Hematopoietic multipotent progenitor cell treated with erythropoietin and hydrocortisone succinate and interleukin-3 and kit ligand, for 17 days (in vitro differentiated cells): ENCODE measurements at places on chromosomes 11 and 22.

- peak; percentile 96 for DNase-seq
These were observed at the start of gene CAPN1 for GRCh38 chr11:65181569-65182257. Gene CAPN1, plus strand, starts transcription at chr11:65181928. Its CDS starts 774 bp downstream, at chr11:65182702.

GRCh38 chr11:70354629-70355028 lies 43.7 kb upstream of the CTTN start:
- DNase-seq, result no peak

DNA sequence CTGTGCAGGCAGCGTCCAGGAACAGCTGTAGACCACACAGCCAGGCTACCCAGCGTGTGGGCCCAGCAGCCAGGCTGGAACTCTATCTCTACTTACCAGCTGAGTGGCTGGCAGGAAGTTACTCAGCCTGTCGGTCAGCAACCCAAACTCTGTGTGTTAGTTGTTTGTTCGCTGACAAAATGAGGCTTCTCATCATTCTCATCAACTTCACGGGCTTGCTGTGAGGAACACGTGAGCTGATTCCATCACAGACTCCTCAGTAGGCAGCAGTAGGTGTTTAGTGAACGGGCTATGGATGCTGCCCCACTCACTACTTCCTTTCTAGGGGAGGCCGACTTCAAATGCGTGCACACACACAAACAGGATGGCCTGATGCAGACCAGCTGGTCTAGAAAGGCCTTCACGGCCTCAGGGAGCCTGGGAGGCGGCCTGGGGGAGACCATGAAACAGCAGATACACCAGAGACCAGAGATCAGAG lies 830 bp upstream of the SPDYC start:
- peak; percentile 87 for DNase-seq

- DNase-seq, result no peak
These were observed 139.0 kb downstream of the ETS1 start for GRCh38 chr11:128448200-128448886.

DNA sequence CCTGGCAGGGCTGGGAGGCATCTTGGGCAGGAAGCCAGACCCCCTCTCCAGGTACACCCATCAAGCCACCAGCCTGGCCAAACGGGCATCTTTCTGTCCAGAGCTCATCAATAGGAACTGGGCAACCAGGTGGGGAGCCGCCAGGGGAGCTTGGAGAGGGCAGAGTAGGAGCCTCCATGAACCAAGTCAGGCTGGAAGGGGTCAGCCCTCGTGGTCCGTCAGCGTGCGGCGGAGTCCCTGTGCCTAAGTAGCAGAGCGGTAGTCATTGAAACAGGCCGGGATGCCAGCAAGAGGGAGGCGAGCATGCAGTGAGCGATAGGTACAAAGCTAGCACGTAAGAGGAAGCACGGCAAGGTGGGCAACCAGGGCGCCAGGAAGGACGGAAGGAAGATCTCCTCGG lies 1.7 kb downstream of the RTL6 start:
- no peak for DNase-seq

DNA sequence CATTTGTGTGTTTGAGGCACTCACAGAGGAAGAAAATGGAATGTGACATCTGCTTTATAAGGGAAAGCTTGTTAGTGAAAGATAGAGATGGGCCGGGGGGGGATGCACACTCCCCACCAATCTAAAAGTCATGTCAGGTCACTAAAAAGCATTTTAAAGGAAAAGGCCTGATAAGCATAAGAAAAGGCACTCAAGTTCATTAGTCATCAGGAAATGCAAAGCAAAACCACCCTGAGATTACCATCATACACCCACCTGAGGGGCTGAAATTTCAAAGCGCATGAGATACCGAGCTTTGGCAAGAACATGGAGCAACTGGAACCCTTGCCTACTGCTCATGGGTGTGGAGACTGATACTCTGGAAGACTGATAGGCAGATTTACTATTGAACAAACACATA lies 77.9 kb upstream of the ANO1 start:
- no peak for DNase-seq

DNA sequence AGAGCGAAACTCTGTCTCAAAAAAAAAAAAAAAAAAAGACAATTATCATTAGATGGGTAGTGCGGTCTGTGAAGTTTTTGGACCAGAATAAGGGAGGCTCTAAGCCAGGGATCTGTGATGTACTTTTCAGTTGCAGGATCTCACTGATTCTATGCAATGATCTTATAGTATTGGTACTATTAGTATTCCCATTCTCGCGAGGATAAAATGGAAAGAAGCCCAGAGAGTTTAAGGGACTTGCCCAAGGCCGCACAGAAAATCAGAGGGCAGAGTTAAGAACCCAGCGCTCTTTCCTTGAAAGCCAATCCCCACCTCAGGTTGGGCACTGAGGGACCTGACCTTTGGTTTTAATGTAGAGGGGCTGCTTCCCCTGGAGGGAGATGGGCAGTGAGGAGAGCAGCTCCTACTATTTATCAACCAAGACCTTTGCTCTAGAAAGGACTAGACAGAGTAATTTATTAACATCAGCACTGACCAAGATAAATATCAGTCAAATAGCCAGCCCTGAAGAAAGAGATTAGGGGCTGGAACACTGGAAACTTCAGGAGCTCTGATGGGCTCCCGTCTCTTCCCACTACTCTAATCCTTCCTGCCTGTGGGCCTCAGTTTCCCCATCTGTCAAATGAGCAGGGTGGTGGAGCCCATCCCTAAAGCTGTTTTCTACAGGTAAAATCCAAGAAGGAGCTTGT lies 6.0 kb downstream of the NIPSNAP1 start:
- no peak for DNase-seq

GRCh38 chr22:39496131-39496838 lies 5.8 kb upstream of the MIEF1 start:
- peak; percentile 74 for DNase-seq

DNA sequence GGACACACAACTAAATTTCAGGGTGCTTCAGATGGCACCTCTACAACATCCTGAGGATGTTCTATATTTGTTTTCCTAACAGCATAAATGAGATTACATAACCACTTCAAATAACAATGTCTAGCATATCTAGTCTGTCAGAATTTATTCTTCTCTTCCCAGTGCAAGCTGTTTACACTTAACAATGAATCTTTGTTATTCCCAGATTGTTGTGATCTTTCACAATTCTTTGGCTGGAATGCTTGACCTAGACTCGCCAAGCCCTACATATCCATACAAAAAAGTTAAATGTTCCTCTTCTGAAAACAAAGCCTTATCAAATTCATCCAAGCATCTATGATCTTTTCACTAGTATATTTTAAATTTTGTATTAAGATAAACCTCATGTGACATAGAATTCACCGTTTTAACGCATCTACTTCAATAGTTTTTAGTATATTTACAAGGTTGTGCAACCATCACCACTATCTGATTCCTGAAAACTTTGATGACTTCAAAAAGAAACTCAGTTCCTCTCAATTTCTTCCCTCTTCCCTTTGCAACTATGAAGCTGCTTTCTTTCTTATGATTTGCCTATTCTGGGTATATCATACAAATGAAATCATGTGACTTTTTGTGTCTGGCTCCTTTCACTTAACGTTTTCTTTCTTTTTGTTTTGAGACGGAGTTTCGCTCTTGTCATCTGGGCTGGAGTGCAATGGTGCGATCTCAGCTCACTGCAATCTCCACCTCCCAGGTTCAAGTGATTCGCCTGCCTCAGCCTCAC lies 61.7 kb upstream of the CHRNA10 start:
- no peak for DNase-seq

DNA sequence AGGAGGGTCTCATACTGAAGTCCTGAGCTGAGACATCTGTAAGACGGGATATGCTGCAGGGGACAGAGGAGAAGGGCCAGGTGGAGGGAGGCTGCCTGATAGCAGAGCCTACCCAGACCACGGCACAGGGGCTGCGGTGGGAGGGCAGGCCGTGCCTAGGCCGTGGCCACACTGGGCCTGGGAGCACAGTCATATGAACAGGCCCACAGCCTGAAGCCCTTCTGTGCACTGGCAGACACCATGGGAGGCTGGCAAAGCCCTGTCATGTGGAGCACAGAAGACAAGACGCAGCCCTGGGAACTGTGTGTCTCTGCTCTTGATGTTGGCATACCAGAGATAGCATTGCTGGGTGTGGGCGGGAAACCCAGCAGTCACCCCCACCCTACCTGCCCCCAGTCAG lies 3.3 kb downstream of the SPATA19 start:
- DNase-seq, result no peak

- no peak for DNase-seq
These were observed 22.4 kb downstream of the CPT1A start for GRCh38 chr11:68819362-68819761.

GRCh38 chr11:32116668-32117067 lies 25.8 kb downstream of the RCN1 start:
- no peak for DNase-seq

GRCh38 chr22:48182031-48182430 lies 1419.6 kb downstream of the TBC1D22A start:
- no peak for DNase-seq

DNA sequence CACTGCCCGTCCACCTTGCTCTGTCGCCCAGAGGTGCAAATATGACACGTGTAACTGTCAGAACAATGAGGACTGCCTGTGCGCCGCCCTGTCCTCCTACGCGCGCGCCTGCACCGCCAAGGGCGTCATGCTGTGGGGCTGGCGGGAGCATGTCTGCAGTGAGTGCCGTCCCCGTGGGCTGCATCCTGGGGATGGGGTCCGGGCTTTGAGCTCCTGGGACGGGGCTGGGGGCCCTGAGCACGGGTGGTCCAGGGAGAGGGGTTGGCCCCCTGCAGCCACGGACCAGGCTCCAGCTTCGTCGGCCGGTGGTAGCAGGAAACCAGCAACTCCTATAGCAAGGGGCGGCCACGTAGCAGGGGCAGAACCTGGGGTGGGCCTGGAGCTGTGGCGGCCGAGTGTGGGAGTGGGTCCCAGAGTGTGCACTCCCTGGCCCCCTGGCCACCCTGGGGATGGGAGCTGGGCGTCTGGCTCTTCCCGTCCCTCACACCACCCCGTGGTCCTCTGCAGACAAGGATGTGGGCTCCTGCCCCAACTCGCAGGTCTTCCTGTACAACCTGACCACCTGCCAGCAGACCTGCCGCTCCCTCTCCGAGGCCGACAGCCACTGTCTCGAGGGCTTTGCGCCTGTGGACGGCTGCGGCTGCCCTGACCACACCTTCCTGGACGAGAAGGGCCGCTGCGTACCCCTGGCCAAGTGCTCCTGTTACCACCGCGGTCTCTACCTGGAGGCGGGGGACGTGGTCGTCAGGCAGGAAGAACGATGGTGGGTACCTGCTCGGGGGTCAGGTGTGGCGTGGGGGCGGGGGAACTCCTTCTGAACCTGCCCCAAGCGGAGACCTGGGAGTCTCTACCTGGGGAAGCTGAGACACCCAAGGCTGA lies 10.1 kb downstream of the MUC2 start:
- DNase-seq, result no peak

GRCh38 chr22:46830841-46831240 lies 68.4 kb downstream of the TBC1D22A start:
- no peak for DNase-seq

DNA sequence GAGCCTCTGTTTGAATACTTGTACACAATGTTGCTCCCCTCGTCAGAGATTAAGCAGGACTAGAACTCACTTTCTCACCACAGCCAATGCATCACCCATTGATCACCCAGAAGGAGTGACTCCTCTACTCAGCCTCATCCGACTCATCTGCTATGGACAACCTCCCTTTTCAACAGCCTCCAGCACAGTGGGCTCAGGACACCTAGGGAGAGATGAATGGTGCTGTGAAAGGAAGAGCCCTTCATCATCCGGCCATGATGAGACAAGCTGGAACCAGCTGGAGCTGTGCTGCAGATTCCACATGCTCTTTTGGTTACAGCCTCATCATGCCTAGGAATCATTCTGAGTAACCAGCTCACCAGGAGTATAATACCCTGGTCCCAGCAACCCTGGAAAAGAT lies 15.5 kb downstream of the C11orf91 start:
- DNase-seq, result no peak

- DNase-seq, result no peak
These were observed 36.7 kb upstream of the EIF3D start for GRCh38 chr22:36565686-36566085.

DNA sequence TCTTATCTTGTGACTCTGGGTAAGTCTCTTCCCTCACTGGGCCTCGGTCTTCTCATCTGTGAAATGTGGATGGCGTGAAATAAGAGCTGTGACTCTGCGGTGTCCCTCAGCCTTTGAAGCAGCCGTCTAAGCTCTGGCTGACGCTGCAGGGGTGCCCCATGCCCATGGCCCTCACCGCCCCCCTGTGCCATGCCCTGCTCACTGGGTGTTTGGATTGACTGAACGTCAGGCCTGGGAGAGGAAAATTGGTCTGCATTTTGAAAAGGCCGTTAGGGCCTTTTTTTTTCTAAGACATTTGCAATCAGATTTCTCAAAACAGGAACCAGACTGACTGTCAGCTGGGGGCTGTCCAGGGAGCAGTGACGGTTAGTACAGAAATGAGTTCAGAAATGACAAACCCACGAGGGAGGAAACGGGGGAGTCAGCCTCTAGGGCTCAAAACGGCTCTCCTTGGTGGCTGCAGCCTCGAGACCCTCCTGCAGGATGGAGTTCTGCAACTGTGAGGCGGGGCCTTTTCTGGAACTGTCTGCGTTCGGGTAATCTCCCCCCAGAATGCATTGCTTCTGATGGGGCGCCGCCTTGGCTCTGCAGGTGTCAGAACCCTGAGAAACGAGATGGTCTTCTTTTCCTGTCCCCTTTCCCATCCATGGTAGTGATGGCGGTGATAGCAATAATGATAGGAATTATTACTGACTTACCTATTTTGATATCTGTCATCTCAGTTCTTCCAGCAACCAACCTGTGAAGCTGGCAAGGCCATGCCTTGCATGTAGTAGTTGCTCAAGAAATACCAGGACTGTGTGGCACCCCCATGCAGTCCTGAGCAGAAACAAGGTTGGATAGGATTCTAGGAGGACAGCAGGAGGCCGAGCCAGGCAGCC lies 2.0 kb downstream of the GRK2 start:
- DNase-seq, result no peak

DNA sequence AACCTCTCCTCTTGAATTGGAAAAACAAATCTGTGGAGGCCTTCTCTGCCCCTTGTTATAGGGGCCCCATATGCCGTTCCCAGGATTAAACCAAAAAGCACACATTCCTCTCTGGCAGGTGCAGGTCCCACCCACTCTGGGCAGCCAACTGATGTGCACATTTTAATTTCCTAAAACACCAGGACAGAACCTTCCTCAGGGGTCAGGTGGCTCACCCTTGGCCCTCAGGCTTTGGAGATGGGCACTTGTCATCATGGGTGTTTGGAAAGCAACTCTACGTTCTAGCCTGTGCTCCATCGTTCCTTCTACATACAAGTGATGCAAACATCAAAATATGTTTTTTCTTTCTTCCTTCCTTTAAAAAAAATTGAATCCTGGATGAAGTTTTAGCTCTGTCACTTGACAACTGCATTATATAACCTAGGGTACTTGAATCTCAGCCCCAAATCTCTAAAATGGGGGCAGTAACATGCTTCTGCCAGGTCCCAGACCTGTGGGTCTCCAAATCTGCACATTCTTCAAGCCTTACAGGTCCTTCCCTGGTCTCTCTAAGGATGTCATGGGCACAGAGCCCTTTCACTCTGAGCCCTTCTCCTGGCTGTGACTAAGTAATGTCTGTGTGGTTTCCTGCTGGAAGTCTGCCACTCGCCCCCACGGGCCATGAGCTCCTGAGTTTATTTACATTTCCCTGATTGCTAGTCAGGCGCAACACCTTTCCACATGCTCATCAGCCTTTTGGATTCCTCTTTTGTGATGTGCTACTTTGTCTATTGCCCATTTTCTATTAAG lies 43.8 kb downstream of the KCNQ1OT1 start:
- no peak for DNase-seq
